Endothelial cell of umbilical vein (primary cell): ENCODE measurements at places on chromosomes 1 and 21. TPM values are rescaled to one million over a fixed set of nuclear protein-coding genes. Genes with fewer than 3 reads are reported as not detected.

GRCh38 chr1:84027368-84027767 lies 28.4 kb upstream of the TTLL7 start:
- H3K4me3 ChIP-seq = no peak overlapping the region
- no peaks in the 10 kb centered on the region for H3K4me1 ChIP-seq
- peaks cover 8% of the 10 kb centered on the region for H3K27me3 ChIP-seq
- DNase-seq = no peak
- H3K27ac ChIP-seq = no peak overlapping the region
- H3K36me3 ChIP-seq = no peaks in the 10 kb centered on the region

DNA sequence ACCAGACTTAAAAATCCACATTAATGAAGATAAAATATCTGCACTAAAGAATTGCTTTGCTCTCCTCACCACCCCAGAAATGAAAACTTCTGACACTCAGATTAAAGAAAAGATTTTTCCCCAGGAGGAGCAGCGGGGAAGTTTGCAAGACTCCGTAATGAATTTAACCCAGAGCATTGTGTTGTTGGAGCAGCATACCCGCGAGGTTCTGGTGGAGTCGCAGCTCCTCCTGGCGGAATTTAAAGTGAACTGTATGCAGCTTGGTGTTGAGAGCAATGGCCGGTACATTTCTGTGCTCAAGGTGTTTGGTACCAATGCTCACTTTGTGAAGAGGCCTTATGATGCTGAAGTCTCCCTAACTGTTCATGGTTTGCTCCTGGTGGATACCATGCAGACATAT lies 46.4 kb downstream of the VPS13D start:
- H3K27ac ChIP-seq = no peak overlapping the region
- no peak overlapping the region for H3K4me3 ChIP-seq
- H3K4me1 ChIP-seq = no peaks in the 10 kb centered on the region
- H3K36me3 ChIP-seq = peaks cover 29% of the 10 kb centered on the region
- DNase-seq = peak; percentile 24

The PATJ gene
- total RNA-seq = 3.0 and 4.2 TPM in 2 replicates

DNA sequence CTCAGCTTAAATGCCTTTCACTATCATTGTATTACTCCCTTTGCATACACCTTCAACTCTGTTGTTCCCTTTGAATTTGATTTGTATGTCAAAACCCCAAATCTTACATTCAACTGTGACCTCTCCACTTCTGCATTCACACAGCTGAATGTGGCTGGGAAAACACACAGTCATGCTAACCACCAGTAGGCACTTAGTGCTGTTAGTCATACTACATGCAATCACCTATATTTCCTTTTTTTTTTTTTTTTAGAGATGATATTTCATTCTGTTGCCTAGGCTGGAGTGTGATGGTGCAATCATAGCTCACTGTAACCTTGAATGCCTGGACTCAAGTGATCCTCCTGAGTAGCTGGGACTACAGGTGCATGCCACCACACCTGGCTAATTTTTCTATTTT lies 16.2 kb downstream of the BTBD8 start:
- DNase-seq = no peak
- H3K36me3 ChIP-seq = no peaks in the 10 kb centered on the region
- no peaks in the 10 kb centered on the region for H3K4me1 ChIP-seq
- no peak overlapping the region for H3K4me3 ChIP-seq
- no peak overlapping the region for H3K27ac ChIP-seq
- H3K27me3 ChIP-seq = no peaks in the 10 kb centered on the region

The CD52 gene
- total RNA-seq = not detected in 2 replicates

The C1QB gene
- not detected in 2 replicates for total RNA-seq

DNA sequence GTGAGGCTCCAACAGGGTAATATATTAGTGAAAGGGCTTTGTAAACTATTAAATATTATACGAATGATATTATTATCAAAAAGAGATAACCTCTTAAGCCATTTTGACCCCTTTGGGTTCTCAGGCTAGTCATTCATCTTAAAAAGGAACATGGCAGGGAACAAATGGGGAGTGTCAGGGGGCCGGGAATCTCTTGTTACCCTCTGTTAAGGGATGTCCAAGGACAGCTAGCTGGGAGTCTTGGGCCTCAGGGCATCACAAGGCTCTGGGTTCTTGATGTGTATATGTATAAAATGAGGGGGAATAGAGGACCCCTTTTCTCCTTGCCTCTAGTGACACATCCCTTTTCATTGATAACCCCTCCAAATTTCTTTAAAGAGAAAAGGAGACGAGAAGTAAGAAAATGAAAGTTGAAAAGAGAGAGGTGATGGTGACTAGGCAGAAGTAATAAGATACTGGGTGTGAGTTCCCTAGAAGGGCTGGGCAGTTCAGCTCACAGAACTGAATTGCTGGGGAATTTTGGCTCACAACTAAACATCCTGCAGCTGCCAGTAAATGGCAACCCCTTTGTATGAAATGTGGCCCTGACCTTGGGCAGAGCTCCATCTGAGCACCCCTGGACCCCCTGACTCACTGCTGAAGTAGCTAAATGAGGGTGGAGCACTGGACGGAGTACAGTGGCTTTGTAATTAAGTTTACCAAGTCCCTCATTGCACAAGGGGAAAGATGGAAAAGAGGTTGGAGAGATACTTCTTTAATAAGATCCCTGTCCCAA lies 20.0 kb upstream of the ZNF326 start:
- H3K27me3 ChIP-seq = no peaks in the 10 kb centered on the region
- peak; percentile 45 for DNase-seq
- no peak overlapping the region for H3K27ac ChIP-seq
- peaks cover 19% of the 10 kb centered on the region for H3K4me1 ChIP-seq

DNA sequence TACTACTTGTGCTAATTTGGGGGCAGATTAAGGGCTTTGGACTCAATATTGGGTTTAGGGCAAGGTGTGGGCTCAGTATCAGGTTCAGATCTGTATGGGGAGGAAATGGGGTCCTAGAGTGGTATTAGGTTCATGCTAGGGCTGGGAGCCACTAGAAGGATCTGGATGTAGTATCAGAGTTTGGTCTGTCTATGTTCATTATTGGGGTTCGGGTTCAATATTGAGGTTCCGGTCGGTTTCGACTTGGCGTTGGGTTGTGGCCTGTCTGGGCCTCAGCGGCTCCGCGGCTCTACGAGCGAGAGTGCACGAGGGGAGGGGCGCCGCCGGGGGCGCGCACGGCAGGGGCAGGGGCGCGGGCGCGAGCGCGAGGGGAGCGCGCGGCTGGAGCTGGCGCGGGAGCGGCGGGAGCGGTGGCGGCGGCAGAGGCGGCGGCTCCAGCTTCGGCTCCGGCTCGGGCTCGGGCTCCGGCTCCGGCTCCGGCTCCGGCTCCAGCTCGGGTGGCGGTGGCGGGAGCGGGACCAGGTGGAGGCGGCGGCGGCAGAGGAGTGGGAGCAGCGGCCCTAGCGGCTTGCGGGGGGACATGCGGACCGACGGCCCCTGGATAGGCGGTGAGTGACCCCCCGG lies at the start of gene PTPRF:
PTPRF (plus strand) TSS at position 401 of the 624 bp plus-strand sequence. CDS start 14,193 bp downstream, outside the sequence.
- peak; percentile 60 for DNase-seq
- H3K27me3 ChIP-seq = no peaks in the 10 kb centered on the region

The C1orf105 gene
- total RNA-seq = not detected in 2 replicates

The CAMK2N1 gene
- 11.9 and 18.3 TPM in 2 replicates for total RNA-seq

- H3K4me1 ChIP-seq = no peaks in the 10 kb centered on the region
- no peak for DNase-seq
- H3K27me3 ChIP-seq = no peaks in the 10 kb centered on the region
- H3K4me3 ChIP-seq = no peak overlapping the region
- no peak overlapping the region for H3K27ac ChIP-seq
- H3K36me3 ChIP-seq = no peaks in the 10 kb centered on the region
Observed at GRCh38 chr21:46161633-46162592, 6.5 kb upstream of the FTCD start.

DNA sequence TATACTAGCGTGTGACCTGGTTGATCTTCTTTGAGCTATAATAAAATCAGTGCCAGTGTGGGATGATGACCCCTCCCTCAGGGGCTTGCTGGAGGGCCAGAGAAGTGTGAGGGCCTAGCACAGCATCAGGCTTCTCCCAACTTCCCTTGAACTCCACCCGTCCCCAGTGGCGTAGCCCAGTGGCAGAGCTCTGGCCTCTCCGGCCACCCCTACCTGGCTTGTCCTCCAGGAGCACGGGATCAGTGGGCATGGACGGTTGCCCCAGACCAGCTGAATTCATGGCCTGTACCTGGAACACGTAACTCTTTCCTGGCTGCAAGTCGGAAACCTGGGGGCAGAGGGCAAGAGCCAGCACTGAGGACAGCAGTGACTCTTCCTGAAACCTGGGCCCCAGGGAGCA lies 36.0 kb downstream of the MYOM3 start:
- no peak overlapping the region for H3K27ac ChIP-seq
- no peaks in the 10 kb centered on the region for H3K36me3 ChIP-seq
- DNase-seq = no peak
- no peaks in the 10 kb centered on the region for H3K4me1 ChIP-seq

- no peak for DNase-seq
- H3K36me3 ChIP-seq = no peaks in the 10 kb centered on the region
- H3K4me3 ChIP-seq = no peak overlapping the region
- no peaks in the 10 kb centered on the region for H3K27me3 ChIP-seq
- no peak overlapping the region for H3K27ac ChIP-seq
Observed at GRCh38 chr1:17075470-17076255, 21.8 kb upstream of the SDHB start.

- no peaks in the 10 kb centered on the region for H3K36me3 ChIP-seq
- no peak overlapping the region for H3K27ac ChIP-seq
- no peaks in the 10 kb centered on the region for H3K27me3 ChIP-seq
- H3K4me1 ChIP-seq = peaks cover 2% of the 10 kb centered on the region
- no peak overlapping the region for H3K4me3 ChIP-seq
Observed at GRCh38 chr1:178619042-178619927, 105.8 kb upstream of the RALGPS2 start.

- H3K4me3 ChIP-seq = no peak overlapping the region
- peaks cover 3% of the 10 kb centered on the region for H3K4me1 ChIP-seq
- no peaks in the 10 kb centered on the region for H3K36me3 ChIP-seq
- peaks cover 5% of the 10 kb centered on the region for H3K27me3 ChIP-seq
- no peak for DNase-seq
Observed at GRCh38 chr1:112514901-112515300, 6.1 kb downstream of the WNT2B start.

The DMBX1 gene
- total RNA-seq = not detected in 2 replicates

The LDLRAD1 gene
- not detected in 2 replicates for total RNA-seq

The C1orf53 gene
- 2.1 and 3.5 TPM in 2 replicates for total RNA-seq

GRCh38 chr1:239368436-239369109 lies 17.8 kb upstream of the CHRM3 start:
- no peaks in the 10 kb centered on the region for H3K36me3 ChIP-seq
- H3K27me3 ChIP-seq = no peaks in the 10 kb centered on the region
- DNase-seq = no peak
- no peaks in the 10 kb centered on the region for H3K4me1 ChIP-seq

The ZBTB7B gene
- total RNA-seq = 20.0 and 24.0 TPM in 2 replicates

DNA sequence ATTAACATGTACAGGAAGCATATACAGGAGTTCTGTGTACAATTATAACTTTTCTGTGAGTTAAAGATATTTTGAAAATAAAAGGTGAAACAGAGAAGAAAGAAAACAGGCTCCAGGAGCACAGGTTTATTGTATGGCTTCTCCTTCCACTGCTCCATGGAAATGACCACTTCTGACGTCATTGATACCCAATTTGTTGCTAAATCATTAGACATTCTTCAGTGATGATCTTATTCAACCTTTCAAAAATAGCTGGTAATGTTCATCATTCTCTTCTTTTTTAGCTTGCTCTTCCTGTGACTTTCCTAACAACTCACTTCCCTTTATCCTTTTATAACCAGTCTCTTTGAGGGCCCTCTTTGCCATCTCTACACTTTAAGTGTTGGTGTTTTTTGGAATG lies 77.8 kb downstream of the KCNK2 start:
- H3K27ac ChIP-seq = no peak overlapping the region
- H3K27me3 ChIP-seq = no peaks in the 10 kb centered on the region
- no peaks in the 10 kb centered on the region for H3K36me3 ChIP-seq
- no peak for DNase-seq

The NOS1AP gene
- 3.2 and 5.4 TPM in 2 replicates for total RNA-seq

The OR2T29 gene
- total RNA-seq = not detected in 2 replicates

The BMP8B gene
- total RNA-seq = 0.07 TPM in 1 of 2 replicates, not detected in the other

DNA sequence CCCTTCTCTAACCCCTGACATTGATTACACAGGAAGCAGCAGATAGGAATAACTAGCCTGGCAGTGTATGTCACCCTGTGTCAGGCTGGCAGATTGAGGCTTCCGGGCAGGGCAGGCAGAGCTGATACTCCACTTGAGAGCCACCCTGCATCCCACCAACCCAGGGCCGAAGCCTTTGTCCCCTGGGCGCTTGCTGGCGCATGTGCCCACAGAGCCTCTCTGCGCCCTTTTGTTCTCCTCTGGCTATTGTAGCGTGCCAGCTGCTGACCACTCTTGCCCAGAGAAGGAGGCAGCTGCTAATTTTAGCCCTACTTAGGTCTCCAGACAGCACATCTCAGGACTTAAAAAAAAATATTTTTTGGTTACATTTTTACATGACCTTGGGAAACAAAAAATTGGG lies 304.9 kb downstream of the HHAT start:
- H3K4me1 ChIP-seq = no peaks in the 10 kb centered on the region
- no peak overlapping the region for H3K4me3 ChIP-seq
- H3K36me3 ChIP-seq = no peaks in the 10 kb centered on the region
- H3K27ac ChIP-seq = no peak overlapping the region
- H3K27me3 ChIP-seq = no peaks in the 10 kb centered on the region
- DNase-seq = no peak

The KLHL17 gene
- total RNA-seq = 28.6 and 30.1 TPM in 2 replicates

DNA sequence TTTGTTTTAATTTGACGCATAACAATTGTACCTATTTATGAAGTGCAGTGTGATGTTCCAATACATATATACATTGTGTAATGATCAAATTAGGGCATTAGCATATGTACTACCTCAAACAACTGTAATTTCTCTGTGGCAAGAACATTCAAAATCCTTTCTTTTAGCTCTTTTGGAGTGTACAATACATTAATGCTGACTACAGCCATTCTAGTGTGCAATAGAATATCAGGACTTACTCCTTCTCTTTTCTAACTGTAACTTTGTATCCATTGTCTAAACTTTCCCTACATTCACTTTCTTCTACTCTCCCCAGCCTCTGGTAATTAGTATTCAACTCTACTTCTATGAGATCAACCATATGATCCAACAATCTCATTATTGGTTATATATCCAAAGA lies 1177.4 kb downstream of the KCNT2 start:
- H3K4me1 ChIP-seq = no peaks in the 10 kb centered on the region
- DNase-seq = no peak
- H3K36me3 ChIP-seq = no peaks in the 10 kb centered on the region
- H3K27ac ChIP-seq = no peak overlapping the region

The SPATA21 gene
- total RNA-seq = not detected in 2 replicates

- DNase-seq = no peak
- no peaks in the 10 kb centered on the region for H3K27me3 ChIP-seq
- no peaks in the 10 kb centered on the region for H3K36me3 ChIP-seq
- no peak overlapping the region for H3K27ac ChIP-seq
Observed at GRCh38 chr1:44939061-44939460, 47.3 kb downstream of the EIF2B3 start.

The PCSK9 gene
- 0.23 and 0.35 TPM in 2 replicates for total RNA-seq

- H3K4me1 ChIP-seq = no peaks in the 10 kb centered on the region
- H3K36me3 ChIP-seq = no peaks in the 10 kb centered on the region
- no peaks in the 10 kb centered on the region for H3K27me3 ChIP-seq
Observed at GRCh38 chr1:50531027-50531426, 107.8 kb upstream of the DMRTA2 start.

GRCh38 chr1:143735764-143736461 lies 235.9 kb downstream of the FAM72C start:
- peak; percentile 18 for DNase-seq
- H3K27me3 ChIP-seq = peaks cover 2% of the 10 kb centered on the region
- H3K27ac ChIP-seq = no peak overlapping the region
- no peaks in the 10 kb centered on the region for H3K4me1 ChIP-seq
- H3K4me3 ChIP-seq = no peak overlapping the region
